ENCODE measurements at places on chromosomes 2 and 18.

- DNase-seq = no peak
Observed at GRCh38 chr2:188042412-188042811, 249.3 kb upstream of the GULP1 start.

DNA sequence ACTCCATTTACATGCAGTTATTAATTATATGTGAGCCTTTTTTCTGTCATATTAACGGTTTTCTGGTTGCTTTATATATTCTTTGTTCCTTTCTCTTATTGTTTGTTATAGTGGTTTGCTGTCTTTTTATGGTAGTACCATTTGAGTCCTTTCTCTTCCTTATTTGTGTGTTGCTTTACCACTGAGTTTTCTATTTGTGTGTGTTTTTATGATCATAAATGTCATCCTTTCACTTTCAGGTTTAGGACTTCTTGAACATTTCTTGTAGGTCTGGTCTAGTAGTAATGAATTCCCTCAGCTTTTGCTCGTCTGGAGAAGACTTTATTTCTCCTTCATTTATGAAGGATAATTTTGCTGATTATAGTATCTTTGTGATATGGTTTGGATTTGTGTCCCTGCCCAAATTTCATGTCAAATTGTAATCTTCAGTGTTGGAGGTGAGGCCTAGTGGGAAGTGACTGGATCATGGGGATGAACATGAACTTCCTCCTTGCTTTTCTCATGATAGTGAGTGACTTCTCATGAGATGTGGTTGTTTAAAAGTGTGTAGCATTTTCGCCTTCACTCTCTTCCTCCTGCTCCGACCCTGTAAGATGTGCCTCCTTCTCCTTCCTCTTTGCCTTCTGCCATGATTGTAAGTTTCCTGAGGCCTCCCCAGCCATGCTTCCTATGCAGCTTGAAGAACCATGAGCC, 11.5 kb downstream of the GCC2 start:
- DNase-seq = peak; percentile 42

- DNase-seq = no peak
Observed at GRCh38 chr2:46411245-46411641, 68.1 kb upstream of the TMEM247 start.

DNA sequence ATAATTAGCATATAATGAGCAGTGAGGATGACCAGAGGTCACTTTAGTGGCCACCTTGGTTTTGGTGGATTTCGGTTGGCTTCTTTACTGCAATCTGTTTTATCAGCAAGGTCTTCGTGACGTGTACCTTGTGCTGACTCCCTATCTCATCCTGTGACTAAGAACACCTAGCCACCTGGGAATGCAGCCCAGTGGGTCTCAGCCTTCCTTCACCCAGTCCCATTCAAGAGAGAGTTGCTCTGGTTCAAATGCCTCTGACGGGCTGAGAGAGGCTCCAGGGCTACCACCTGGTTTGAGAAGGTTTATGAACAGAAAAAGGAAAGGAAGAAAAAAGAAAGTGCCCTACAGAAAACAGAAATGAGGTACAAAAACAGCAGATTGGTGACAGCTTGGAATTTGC, 738.7 kb downstream of the SOCS6 start:
- no peak for DNase-seq

- no peak for DNase-seq
Observed at GRCh38 chr2:37366773-37367172, 22.3 kb downstream of the QPCT start.
